Liver (tissue), 10 donors: ENCODE measurements at places on chromosomes 16 and 17.

DNA sequence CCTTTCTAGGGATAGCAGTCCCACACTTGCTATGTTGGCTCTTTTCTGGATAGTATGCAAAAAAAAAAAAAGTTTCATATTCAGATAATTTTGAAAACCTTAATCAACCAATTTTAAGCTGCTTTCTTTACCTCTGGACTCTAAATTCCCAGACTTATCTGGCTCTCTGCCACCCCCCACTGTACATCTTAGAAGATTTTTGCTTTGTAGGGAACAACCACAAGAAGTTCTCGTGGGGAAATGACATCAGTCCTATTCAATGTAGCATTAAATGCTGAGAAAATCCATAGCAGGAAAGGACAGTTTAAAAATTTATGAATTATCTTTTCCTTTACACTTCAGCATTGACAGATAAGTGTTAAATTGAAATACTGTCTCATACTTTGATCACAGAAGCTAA, 562.7 kb upstream of the HSBP1 start:
- no peak for DNase-seq

DNA sequence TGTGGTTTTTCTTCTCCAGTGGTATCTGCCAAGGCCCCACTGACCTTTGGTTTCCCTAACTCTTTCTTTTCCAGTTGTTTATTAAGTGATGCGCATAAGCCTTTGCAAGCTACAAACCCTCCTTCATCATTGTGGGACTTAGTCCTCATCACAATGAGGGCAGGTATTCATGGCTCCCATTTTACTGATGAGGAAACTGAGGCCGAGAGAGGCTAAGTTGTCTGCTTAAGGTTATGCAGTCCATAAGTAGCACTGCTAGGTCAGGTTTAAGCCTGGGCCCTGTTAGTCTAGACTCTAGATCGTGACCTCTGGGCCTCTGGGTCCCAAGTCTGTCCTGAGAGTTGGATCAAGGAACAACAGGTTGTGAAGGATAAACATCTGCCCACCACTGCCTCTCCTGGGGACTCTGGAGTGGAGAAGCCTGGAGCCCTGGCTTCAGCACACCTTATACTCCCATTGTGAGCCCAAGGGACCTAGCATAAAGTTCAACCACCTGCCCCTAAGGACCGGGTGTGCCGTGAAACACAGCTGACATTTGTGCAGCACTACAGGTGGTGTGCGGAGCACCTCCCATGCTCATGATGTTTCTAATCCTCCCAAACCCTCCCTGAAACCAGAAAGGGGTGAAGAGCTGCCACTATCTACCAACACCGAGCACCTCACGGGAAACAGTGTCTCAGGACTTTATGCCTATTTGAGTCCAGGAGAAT, 5.2 kb upstream of the KCNH6 start:
- no peak for DNase-seq

- peak; percentile 20 for DNase-seq
These were observed 820.7 kb downstream of the KCNJ18 start for GRCh38 chr17:22512997-22513538.

DNA sequence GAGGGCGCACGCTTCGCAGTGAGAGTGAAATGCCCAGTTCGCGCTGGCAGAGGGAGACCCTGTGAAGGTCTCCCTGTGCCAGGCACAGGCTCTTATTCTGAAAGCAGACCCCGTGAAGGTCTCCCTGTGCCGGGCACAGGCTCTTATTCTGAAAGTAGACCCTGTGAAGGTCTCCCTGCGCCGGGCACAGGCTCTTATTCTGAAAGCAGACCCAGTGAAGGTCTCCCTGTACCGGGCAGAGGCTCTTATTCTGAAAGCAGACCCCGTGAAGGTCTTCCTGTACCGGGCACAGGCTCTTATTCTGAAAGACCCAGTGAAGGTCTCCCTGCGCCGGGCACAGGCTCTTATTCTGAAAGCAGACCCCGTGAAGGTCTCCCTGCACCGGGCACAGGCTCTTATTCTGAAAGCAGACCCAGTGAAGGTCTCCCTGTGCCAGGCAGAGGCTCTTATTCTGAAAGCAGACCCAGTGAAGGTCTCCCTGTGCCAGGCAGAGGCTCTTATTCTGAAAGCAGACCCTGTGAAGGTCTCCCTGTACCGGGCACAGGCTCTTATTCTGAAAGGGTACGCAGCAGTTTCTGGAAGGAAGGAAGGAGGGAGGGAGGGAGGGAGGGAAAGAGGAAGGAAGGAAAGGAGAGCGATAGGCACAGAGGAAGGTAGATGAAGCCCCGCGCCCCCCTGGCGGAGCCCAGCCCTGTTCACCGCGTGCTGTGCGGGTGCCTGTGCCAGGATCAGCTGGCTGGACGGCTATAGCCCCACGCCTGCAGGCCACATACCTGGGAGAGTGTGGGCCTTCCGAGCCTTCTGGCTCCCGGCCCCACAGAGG, 55.3 kb downstream of the WDR45B start:
- no peak for DNase-seq

- DNase-seq, result no peak
These were observed 671.7 kb upstream of the GOT2 start for GRCh38 chr16:59405802-59406201.

GRCh38 chr17:40338941-40339649, 25.4 kb downstream of the GJD3 start:
- DNase-seq, result no peak

- DNase-seq, result no peak
These were observed 7.1 kb downstream of the MYBBP1A start for GRCh38 chr17:4548061-4548461.

GRCh38 chr17:12088035-12088434, 67.4 kb downstream of the MAP2K4 start:
- no peak for DNase-seq

- DNase-seq, result no peak
These were observed 1.2 kb upstream of the ZKSCAN2 start for GRCh38 chr16:25258861-25259179.

GRCh38 chr16:307691-308312, 24.8 kb downstream of the PDIA2 start:
- no peak for DNase-seq
